Activated T-cell treated with anti-CD3 and anti-CD28 coated beads, Interleukin-2, amount 50 U/mL, for 4 hours (primary cell): ENCODE measurements at places on chromosomes 5 and 9.

- DNase-seq, result no peak
Observed at GRCh38 chr5:139379626-139380449, 3.3 kb downstream of the SLC23A1 start.

- DNase-seq, result no peak
Observed at GRCh38 chr5:150156027-150156368, 353 bp upstream of the PDGFRB start.

- no peak for DNase-seq
Observed at GRCh38 chr5:98581112-98581997, 192.1 kb upstream of the RGMB start.

DNA sequence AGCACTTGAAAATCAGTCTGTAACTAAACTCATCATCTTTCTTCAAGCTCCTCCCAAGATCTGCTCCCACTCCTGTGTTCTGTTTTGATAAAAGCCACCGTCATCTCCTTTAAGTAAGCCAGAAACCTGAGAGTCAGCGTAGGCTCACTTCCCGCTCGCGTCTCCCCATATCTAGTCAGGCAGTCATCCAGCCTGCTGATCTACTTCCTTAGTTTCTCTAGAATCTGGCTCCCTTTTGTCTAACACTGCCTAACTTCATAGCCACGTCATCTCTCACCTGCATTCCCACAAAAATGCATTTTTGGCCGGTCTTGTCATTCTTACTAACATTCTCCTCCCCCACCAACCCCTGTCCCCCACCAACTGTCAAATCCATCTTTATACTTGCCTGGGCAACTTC is 3.0 kb upstream of the TJP2 start:
- DNase-seq, result no peak

- no peak for DNase-seq
Observed at GRCh38 chr5:135505973-135506372, 29.8 kb downstream of the NEUROG1 start.

GRCh38 chr5:22598796-22599195 is 254.3 kb downstream of the CDH12 start:
- no peak for DNase-seq
